ENCODE measurements at places on chromosomes 3 and 15.

GRCh38 chr3:168029705-168030104, 66.0 kb downstream of the GOLIM4 start:
- DNase-seq, result no peak

DNA sequence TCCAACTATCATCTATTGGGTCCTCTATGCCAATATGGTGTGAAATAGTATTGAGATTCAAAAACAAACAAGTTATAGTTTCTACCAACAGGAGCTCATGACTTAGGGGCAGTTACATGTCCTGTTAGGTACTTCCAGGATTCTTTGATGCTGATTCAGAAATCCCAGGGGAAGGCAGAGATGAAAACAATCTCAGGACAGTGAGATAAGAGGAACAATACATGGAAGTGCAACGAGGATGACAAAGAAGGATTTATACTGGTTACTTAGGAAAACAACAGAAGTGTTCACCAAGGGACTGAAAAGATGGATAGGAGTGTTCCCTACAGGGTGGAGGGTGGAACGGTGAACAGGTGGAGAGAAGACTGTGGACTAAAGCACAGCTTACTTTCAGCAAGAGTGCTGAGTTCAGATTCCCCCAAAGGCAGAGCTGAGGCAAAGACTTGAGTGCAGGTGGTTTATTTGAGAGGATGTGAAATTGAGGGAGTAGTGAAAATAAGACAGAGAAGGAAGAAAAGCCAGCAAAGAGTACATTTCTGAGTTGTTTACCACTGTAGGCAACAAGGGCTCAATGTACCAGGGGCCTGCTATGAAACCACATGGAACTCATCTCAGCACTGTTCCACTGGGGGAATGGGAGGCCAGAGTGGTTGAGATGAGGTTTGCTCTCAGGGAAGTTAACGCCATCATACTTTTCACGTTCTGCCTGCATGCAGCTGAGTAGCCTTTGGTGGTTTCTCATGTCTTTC, 68.1 kb downstream of the TRIM69 start:
- DNase-seq, result no peak

- no peak for DNase-seq
Measured at GRCh38 chr3:159922861-159923312, 65.7 kb upstream of the IL12A start.

- DNase-seq, result peak; percentile 73
Measured at GRCh38 chr3:10226293-10226692, 22.0 kb upstream of the TATDN2 start.

- DNase-seq, result no peak
Measured at GRCh38 chr15:92981333-92981732, 81.2 kb downstream of the CHD2 start.

GRCh38 chr3:173538410-173538809, 140.9 kb downstream of the NLGN1 start:
- no peak for DNase-seq

GRCh38 chr3:137078040-137078439, 120.3 kb downstream of the IL20RB start:
- no peak for DNase-seq

DNA sequence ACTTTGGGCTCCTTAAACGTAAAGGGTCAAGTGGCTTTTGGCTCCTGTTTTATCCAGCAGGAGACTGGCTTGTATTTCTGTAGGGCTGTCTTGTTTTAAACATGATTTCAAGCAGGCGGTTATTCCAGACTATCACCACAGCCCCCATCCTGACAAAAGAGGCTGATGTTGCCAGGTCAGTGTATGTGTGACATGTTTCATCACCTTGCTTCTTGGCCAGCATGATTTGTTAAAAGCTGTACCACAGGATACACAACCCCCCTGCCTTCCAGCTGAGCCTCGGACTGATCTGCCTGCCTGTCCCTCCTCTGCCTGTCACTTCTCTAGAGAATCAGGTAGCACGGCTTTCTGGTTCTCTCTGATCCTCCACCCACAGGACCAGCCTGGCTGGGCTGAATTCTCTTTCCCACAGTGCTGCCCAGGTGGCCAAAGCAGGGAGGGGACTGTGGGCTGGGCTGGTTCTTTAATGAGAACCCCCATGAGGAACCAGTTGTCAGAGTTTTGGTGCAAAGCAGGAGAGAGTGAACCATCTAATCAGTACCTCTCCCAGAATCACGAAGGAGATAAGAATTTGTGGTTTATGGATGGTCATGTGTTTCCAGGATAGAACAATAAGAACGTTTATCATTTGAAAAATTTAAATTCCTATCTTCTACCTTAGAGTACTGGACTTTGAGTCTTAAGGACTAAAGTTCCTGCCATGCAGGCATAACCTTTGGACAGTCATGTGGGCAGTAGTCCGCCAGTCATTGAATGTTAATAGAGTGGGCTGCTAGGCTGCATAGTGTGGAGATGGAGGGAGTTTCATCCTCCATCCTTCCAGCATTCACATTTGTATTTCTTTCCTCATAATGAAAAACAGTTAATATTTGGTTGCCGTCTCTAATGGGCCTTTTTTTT, 8.8 kb downstream of the ABHD6 start:
- DNase-seq, result no peak

GRCh38 chr15:90845201-90845949, 23.0 kb upstream of the FURIN start:
- peak; percentile 45 for DNase-seq

GRCh38 chr3:155983834-155984474, 113.5 kb downstream of the GMPS start:
- no peak for DNase-seq

DNA sequence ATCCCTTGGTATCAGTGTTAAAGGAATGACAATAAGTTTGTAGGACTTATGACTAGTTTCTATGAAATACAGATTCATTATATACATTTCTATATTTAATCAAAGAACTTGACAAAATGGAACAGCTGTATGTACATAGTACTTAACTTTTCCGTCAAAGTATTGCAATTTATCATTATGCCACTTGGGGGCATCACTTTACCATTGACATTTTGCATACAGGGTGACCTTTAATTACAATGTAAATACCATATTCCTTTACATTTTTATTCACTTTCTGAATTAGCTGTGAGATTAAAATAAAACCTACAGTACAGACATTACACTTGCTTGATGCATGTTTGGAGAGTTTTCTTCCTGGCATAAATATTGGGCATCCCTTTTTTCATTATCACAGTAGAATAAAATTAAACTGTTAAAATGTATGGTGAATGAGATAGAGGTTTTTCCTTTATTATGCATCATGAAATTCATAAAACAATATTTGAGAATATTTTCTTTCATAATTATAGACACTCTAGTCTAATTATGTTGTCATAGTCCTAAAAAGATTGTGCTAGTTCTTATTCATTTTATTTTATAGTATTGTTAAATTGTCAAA, 6.9 kb downstream of the NEK11 start:
- no peak for DNase-seq

- no peak for DNase-seq
Measured at GRCh38 chr3:116140100-116140689, 305.1 kb downstream of the LSAMP start.

DNA sequence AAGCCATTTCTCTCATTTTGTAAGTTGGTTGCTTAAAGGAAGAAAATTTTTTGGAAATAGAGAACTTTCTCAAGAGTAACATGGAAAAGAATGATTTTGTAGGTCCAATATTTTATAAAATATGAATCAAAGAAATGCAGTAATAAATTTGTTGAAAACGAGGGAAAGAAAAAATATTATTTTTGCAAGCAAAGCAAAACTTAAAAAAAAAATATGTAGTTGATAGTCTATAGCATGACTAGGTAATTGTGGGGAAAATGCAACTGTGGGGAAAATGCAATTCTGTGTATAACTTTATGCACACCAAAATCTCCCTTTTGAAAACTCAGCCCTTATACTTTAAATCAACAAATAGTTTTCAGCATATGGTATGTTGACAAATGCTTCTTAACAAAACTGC, 604.0 kb upstream of the AGTR1 start:
- DNase-seq, result no peak

- DNase-seq, result no peak
Measured at GRCh38 chr3:105802118-105802706, 66.6 kb downstream of the CBLB start.

GRCh38 chr3:196054661-196055060, 27.2 kb downstream of the TFRC start:
- no peak for DNase-seq

GRCh38 chr3:77160931-77161497, 121.1 kb downstream of the ROBO2 start:
- DNase-seq, result no peak

GRCh38 chr3:8555725-8556472, 54.3 kb downstream of the LMCD1 start:
- DNase-seq, result no peak

All from Peyer's patch (tissue), 4 donors.